ENCODE measurements at places on chromosomes 1 and 21.

DNA sequence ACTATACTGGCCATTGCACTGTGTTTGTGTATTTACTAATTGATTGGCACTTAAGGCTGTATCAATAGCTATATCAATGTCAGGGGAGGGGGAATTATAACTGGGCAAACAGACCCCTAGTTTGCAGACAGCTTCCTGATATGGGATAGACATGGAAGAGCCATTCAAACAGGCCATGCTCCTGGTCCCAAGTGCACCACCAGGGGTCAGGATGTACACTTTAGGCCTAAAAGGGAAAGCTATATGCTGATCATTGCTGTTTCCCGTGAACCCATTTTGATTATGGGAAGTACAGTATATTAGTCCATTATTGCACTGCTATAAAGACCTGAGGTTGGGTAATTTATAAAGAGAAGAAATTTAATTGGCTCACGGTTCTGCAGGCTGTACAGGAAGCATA lies 124.9 kb upstream of the BACE2 start:
- no peaks in the 10 kb centered on the region for H3K4me1 ChIP-seq
- no peak overlapping the region for H3K27ac ChIP-seq
- peaks cover 14% of the 10 kb centered on the region for H3K27me3 ChIP-seq
- DNase-seq = no peak
- no peak overlapping the region for H3K4me3 ChIP-seq
- H3K36me3 ChIP-seq = no peaks in the 10 kb centered on the region

DNA sequence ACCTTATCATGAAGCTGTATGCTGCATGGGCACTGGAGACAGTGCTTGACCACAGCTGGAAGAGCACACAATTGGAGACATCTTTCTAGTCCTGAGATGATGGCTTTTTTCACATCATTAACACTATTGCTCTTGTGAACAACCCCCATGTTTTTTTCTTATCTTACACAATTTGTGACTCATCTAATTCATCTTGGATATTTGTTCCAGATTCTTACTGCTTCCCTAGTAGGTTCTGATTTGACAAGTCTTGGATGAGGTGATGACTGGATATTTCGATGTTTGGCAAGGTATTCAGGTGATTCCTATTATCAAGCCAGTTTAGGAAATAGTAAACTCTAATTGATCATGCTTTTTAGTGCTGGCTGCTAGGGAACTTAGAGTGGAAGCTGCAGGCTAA lies 23.7 kb downstream of the HLX start:
- no peaks in the 10 kb centered on the region for H3K4me1 ChIP-seq
- no peak overlapping the region for H3K4me3 ChIP-seq
- H3K27me3 ChIP-seq = peaks cover 8% of the 10 kb centered on the region
- no peak overlapping the region for H3K27ac ChIP-seq

DNA sequence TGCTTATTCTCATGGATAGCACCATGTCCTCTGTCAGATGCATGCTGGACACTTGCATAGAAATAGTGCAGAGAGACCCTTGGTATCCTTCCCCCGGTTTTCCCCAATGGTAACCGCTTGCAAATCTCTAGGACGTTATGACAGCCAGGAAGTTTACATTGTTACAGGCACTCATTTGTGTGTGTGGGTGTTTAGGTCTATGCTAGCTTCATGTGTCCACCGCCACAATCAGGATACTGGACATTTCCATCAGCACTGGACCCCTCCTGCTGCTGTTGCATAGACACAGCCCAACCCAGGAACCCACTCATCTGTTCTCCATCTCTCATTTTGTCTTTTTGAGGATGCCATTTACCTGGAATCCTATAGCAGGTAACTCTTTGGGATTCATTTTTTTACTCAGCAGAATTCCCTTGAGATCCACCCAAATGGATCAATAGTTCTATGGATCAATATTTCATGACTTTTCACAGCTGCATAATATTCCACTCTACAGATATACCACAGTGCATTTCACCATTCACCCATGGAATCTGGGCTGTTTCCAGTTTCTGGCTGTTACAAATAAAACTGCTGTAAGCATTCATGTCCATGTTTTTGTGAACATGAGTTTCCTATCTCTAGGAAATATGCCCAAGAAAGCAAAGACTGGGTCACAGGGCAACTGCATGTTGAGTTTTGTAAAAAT lies 6.6 kb upstream of the WNT9A start:
- no peak for DNase-seq
- no peaks in the 10 kb centered on the region for H3K4me1 ChIP-seq
- H3K27me3 ChIP-seq = no peaks in the 10 kb centered on the region
- no peak overlapping the region for H3K4me3 ChIP-seq
- no peak overlapping the region for H3K27ac ChIP-seq

GRCh38 chr1:198399452-198399851 lies 141.0 kb downstream of the ATP6V1G3 start:
- no peaks in the 10 kb centered on the region for H3K27me3 ChIP-seq
- H3K4me3 ChIP-seq = no peak overlapping the region
- DNase-seq = no peak

- no peak overlapping the region for H3K4me3 ChIP-seq
- H3K27me3 ChIP-seq = no peaks in the 10 kb centered on the region
- no peak for DNase-seq
- no peak overlapping the region for H3K27ac ChIP-seq
- H3K36me3 ChIP-seq = no peaks in the 10 kb centered on the region
- no peaks in the 10 kb centered on the region for H3K4me1 ChIP-seq
Observed at GRCh38 chr1:166907763-166908162, 31.7 kb upstream of the TADA1 start.

DNA sequence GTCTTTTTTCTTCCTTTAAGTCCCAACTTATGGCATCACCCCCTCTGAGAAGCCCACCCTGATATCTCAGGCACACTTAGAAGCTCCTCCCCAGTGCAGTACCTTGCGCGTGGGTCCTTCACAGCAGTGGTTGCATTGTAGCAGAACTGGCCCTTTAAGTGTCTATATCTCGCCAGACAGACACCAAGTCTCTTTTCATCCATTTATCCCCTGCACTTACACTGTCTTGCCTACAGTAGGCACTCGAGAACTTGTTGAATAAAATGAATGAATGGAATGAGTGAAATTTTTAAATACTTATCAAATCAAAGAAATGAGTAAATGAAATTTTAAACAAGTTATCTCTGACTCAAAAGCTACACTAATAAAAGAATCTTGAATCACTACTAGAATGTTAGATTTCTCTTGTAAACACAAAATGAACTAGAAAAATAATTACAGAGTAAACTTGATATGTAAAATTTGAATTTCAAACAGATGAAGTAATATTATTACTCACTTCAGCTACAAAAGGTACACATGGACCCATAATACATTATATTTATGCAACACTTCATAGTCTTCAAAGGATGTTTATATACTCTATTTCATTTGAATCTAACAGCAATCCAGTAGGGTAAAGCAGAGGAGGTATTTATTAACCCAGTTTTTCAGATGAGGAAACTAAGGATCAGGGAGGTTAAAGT lies 54.7 kb upstream of the MAN1A2 start:
- H3K4me3 ChIP-seq = no peak overlapping the region
- H3K27ac ChIP-seq = no peak overlapping the region
- DNase-seq = no peak
- no peaks in the 10 kb centered on the region for H3K36me3 ChIP-seq
- no peaks in the 10 kb centered on the region for H3K4me1 ChIP-seq
- no peaks in the 10 kb centered on the region for H3K27me3 ChIP-seq

DNA sequence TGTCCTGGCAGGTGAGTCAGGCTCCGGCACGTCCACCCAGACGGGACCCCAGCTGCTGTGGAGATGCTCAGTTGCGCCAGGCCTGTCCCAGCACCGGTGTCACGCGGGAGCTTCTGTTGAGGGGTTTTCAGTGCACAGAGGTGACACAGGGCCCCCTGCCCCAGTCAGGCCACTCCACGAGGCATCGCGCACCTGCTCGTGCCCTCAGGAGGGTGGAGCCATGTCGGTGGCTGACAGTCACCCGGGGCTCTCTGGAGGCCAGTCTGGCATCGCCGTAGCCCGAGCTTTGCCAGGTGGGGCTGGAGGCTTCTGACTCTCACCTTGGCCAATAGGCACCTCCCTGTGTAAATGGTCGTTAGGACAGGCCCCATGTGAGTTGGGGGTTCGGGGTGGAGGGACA lies 11.1 kb downstream of the TMEM240 start:
- H3K4me1 ChIP-seq = no peaks in the 10 kb centered on the region
- no peak overlapping the region for H3K4me3 ChIP-seq
- no peak overlapping the region for H3K27ac ChIP-seq
- no peak for DNase-seq
- no peaks in the 10 kb centered on the region for H3K27me3 ChIP-seq

- H3K4me1 ChIP-seq = peaks cover 58% of the 10 kb centered on the region
- no peak overlapping the region for H3K27ac ChIP-seq
- H3K4me3 ChIP-seq = peak overlapping the region; percentile 61
- no peaks in the 10 kb centered on the region for H3K36me3 ChIP-seq
- H3K27me3 ChIP-seq = no peaks in the 10 kb centered on the region
Observed at GRCh38 chr1:2587071-2587859, 688 bp downstream of the PRXL2B start.

DNA sequence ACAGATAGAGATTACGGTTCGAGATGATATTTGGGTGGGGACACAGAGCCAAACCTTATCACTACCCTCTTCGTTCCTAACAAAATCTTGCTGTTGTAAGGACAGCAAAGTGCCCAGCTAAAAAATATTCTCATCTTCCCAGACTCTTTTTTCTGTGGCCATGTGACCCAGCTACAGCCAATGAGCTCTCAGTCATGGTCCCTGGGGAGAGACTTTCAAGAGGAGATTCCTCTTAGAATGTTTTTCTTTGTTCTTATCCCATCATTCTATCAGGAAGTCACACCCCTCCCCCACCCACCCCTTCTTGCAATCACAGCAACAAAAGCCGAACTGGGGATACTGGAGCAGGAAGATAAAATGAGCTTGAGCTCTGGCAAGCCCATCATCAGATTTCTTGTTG lies 247.1 kb downstream of the CHRM3 start:
- H3K36me3 ChIP-seq = no peaks in the 10 kb centered on the region
- H3K27ac ChIP-seq = no peak overlapping the region
- H3K27me3 ChIP-seq = no peaks in the 10 kb centered on the region
- DNase-seq = no peak
- H3K4me3 ChIP-seq = no peak overlapping the region

GRCh38 chr1:109499661-109500536 lies 6.0 kb downstream of the CYB561D1 start:
- H3K4me1 ChIP-seq = peaks cover 65% of the 10 kb centered on the region
- no peak overlapping the region for H3K4me3 ChIP-seq

DNA sequence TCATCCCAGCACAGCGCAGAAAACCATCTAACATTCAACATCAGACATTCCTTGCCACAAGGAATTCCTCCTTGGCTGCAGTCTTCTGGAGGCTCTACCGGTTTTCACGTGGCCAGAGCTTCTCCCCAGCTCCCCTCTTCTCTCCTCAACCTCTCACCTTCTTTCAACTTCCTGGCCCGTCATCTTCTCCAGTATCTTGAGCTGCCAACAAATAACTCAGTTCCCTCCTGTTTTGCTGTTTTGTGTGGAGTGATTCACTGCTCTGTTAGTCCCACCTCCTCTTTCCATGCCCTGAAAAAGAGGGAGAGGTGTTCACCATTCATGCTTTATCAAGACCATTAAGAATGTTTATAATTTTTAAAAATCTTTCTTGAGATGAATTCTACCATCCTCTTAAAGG lies 32.6 kb downstream of the PIGM start:
- H3K27me3 ChIP-seq = no peaks in the 10 kb centered on the region
- no peak for DNase-seq
- H3K4me3 ChIP-seq = no peak overlapping the region
- H3K4me1 ChIP-seq = no peaks in the 10 kb centered on the region

DNA sequence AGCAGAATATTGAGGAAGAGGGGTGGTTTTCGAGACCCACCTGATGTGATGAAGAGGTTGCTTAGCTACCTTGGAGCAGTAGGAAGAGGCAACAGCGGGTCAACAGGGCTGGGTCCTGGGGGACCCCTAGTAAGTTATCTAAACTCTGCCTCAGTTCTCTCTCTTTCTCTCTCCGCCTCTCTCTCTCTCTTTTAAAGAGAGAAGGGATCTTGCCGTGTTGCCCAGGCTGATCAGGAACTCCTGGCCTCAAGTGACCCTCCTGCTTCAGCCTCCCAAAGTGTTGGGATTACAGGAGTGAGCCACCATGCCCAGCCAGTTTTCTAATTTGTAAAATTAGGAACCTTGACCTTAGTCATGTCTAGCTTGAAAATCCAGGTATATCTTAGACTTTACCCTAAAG lies 77.9 kb downstream of the C1orf21 start:
- H3K27me3 ChIP-seq = no peaks in the 10 kb centered on the region
- H3K36me3 ChIP-seq = no peaks in the 10 kb centered on the region
- H3K4me3 ChIP-seq = no peak overlapping the region
- no peak for DNase-seq

DNA sequence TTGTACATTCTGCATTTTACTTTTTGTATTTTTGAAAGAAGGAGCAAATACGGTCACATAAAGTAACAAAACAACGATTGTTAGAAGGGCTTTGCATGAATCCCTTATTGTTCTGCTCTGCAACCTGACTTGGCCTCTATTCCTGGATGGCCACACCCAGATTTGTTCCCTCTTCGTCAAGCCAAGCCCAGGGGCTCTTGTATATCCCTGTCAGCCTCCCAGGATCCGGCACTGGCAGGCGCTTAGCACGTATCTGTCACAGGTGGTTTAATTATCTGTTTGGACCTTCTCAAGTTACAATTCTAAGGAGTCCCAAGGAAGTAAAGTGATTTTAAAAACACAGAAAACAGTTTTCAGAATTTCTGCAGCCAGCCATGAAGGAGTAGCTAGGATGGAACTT lies 28.0 kb downstream of the CRYAA start:
- no peak overlapping the region for H3K4me3 ChIP-seq
- H3K36me3 ChIP-seq = no peaks in the 10 kb centered on the region
- no peaks in the 10 kb centered on the region for H3K27me3 ChIP-seq
- H3K27ac ChIP-seq = no peak overlapping the region

DNA sequence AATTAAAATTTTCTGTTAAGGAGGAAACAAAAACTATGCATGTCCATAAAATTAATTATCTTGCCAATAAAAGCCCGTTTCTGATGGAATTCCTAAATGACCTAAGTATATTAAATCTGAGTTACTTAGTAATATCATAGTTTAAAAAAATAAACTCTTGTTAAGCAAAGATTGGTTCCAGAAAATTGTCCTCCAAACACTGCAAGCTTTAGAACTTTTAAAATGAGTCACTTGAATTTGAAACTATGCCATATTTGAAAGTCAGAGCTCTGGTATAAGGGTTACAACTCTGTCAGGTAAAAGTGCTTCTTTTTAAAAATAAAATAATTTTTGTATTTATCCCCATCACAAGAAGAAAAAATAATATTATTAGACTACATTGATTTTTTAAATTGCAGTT lies 409.5 kb downstream of the PLPP3 start:
- no peak overlapping the region for H3K4me3 ChIP-seq
- no peaks in the 10 kb centered on the region for H3K27me3 ChIP-seq
- no peak overlapping the region for H3K27ac ChIP-seq
- H3K4me1 ChIP-seq = no peaks in the 10 kb centered on the region
- DNase-seq = no peak
- no peaks in the 10 kb centered on the region for H3K36me3 ChIP-seq

DNA sequence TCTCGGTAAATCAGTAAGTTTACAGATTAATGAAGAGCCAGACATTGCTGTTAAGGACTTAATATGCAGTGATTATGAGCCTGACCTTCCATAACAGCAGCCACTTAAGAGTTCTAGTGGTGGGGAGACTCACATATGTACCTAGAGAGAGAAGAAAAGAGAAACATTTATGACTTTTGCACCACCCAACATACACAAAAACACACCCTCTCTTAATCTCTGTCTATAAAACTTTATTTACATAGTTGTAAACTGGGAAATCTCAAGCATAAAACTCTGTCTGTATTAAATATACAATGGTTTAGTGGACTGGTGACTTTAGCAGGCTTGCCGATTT lies 347.4 kb upstream of the ADGRL2 start:
- H3K36me3 ChIP-seq = no peaks in the 10 kb centered on the region
- no peaks in the 10 kb centered on the region for H3K27me3 ChIP-seq
- no peaks in the 10 kb centered on the region for H3K4me1 ChIP-seq
- H3K4me3 ChIP-seq = no peak overlapping the region

Measured in T-cell (primary cell).